Effector memory CD8-positive, alpha-beta T cell (primary cell): ENCODE measurements at places on chromosomes 2 and 18.

GRCh38 chr18:36196238-36196995 lies 9.1 kb downstream of the MOCOS start:
- DNase-seq: no peak

- DNase-seq: no peak
Measured at GRCh38 chr18:75229437-75229836, 18.8 kb downstream of the TSHZ1 start.

GRCh38 chr2:111884592-111884964 lies 585 bp upstream of the ANAPC1 start:
- no peak for DNase-seq

DNA sequence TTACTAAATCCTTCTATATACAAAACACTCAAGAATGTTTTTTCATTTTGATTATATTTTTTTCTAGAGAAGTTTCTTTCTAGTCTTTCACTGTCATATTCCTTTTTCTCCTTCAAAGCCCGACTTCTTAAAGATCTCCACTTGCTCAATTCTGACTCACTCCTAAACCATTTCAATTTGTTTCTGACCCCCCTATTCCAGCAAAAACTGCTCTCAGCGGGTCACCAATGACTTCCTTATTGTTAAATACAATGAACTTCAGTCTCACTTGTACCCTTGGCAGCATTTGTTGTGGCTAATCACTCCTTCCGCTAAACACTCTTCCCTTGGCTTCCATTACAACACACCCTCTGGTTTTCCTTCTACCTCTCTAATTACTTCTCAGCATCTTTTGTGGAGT lies 111.1 kb upstream of the RBBP8 start:
- DNase-seq: no peak

GRCh38 chr2:95393901-95394300 lies 8.6 kb upstream of the FAHD2A start:
- no peak for DNase-seq

- no peak for DNase-seq
Measured at GRCh38 chr2:44218771-44219170, 50.1 kb downstream of the PPM1B start.

DNA sequence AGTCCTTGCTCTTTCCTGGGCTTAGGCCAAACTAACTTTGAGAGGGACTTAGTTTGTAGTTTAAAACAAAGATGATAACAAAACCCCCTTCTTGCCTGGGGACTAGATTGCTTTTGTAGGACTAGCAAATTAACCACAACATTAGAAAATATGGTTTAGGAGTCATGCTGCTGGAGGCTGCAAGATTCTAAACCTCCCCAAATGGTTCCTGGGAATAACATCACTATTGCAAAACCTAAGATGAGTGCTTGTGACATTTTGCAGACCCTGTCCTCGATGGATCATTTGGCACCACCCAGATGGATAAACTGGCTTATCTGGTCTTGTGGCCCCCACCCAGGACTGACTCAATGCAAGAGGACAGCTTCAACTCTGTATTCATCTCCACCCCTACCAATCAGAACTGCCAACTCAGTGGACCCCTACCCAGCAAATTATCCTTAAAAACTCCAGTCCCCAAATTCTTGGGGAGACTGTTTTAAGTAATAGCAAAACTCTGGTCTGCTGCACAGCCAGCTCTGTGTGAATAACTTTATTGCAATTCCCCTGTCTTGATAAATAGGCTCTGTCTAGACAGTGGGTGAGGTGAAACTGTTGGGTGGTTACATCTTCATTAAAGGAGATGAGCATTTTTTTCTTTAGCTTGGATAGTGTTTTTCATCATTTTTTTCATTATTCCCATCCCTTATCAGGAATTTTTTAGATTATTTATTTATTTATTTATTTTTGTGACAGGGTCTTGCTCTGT lies 58.9 kb downstream of the SPTBN1 start:
- no peak for DNase-seq

DNA sequence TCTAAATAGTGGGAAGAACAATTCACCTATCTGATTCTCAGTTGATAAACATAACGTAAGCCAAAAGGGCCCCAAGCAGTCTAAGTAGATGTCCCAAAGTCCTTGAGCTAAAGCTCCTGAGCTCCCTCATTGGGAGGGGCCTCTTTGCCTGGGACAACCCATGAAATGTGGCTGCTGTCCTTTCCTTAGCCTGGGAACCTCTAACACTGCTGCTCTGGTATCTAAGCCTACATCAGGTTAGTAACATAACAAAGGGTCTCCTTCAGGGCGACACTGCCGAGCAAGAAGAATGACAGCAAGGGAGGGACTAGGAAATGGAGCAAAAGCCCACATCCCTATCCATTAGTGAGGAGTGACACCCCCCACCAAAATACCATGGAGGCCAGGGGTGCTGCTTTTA lies 98.3 kb downstream of the MAPRE2 start:
- DNase-seq: no peak

DNA sequence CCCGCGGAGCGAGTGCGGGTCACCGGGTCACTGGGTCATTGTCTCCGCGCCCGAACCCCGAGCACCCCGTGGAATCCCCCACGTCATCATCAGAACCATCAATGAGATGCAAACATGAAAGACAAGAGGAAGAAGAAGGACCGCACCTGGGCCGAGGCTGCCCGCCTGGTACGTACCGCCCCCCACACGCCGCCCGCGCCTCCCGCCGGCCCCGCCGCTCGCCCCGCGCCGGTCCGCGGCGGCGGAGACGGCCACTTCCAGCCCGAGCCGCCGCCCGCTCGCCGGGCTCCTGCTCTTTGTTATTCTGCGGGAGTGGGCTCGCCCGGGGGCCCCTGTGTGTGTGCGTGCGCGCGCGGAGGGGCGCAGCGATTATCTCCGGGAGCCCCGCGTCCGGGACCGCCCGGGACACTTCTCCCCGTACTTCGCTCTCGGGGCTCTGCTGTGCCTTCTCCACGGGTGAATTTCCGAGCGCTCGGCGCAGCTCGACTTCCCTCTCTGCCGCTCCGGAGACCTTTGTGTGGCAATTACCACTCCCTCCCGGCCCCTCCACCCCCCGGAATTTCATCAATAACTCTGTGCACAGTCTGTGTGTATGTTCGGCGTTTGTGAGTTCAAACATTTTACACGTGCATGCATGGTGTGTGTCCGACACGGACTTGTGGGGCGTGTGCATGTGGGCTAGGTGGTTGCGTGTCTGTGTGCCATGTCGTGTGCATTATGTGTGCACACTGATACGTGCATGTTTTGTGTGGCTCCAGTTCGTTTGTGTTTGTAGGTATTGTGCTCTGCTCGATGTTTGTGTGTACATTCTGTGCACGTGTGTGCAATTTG lies 714 bp downstream of the ASXL3 start:
- DNase-seq: no peak

DNA sequence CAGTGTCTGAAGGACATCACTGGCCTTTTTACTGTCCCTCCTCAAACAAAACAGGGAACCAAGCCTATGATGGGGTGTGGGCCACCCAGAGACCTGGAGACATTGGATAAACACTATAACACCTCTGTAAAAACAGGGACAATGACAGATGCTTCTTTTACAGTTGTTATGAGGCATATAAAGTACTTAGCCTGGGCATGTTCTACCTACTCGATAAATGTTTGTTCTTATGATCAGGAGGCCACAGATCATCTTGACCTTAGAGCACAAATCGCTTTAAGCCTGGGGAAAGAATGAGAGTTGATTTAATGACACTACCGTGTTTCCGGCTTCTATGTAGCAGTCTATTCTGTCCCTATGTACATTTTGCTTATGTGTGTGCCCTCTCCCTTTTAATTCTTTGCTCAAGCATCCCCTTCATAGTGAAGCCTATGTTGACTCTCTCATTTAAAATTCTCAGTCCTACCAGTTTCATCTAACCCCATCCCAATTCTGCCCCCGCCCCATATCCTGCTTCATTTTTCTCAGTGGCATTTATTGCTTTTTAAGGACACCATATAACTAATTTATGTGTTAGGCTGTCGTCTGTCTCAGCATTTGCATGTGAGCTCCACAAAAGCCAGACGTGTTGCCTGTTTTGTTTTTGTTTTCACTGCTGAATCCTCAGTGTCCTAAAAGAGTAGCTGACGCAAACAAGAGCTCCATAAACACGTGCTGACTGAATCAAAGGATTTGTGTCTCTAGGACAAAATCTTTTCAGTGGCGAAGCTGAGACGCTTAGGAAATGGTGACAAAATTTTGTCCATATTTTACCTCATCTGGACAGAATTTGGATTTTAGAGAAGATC lies 182.3 kb upstream of the ST6GAL2 start:
- no peak for DNase-seq

DNA sequence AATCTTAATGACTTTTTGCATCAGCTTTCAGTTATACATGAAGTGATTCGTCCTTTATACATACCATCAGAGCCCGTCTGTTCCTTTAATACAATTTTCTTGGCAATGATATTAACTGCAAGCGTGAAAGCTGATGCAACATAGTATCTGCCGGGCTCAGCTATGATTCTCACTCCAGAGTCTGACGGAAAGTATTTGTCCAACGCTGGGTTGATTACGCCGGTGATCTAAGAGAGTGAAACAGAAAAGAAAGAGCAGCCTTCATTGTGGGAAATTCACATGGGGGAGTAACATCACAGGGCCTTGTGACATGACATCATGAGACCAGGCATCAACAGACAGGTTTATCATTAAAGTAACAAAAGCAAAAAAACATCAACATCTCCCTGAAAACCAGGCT lies 6.2 kb downstream of the ODC1 start:
- no peak for DNase-seq

DNA sequence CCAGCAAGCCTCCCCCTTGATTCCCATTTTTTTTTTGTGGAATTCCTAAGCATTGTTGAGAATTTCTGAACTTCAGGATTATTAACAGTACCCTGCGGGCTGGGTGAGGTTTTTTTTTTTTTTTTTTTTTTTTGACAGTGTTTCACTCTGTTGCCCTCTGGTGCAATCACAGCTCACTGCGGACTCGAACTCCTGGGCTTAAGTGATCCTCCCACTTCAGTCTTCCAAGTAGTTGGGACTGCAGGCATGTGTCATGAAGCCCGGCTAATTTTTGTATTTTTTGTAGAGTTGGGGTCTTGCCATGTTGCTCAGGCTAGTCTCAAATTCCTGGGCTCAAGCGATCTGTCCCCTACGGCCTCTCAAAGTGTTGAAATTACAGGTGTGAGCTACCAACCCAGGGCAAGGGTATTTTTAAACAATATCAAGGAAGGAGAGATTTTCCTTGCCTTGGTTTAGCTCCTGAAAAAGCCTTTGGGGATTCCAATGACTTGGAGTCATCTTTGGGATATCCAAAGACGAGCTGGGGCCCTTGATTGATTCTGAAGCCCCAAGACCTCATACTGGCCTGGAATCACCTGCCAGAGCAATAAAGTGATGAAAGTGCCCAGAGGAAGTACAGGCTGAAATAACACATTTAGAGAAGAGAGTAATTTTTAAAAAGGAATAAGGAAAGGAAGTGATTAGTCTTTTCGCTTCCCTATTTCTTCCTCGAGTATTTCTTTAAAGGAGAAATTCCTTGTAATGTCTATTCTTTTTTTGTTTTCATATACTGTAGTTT lies 240.2 kb downstream of the TGIF1 start:
- DNase-seq: no peak

GRCh38 chr2:16653799-16654198 lies 11.8 kb downstream of the CYRIA start:
- DNase-seq: no peak

GRCh38 chr2:9258953-9259399 lies 52.4 kb downstream of the ASAP2 start:
- DNase-seq: no peak

DNA sequence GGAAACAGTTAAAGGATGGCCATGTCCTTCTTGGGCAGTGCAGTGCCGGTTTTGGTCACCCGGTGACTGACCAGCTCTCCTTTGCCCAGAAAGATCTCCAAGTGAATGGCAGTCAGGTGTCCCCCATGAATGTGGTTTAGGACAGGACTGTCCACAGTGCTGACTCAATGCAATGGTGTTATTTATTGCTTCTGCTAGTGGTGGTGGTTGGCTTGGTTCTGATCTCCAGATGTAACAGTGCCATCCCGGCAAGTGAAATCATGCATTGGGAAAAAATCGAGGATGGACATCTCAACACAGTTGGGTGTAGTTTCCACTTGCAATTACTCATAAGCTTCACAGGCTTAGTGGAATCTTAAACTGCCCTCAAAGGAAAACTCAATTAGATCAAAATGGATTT lies 81.9 kb downstream of the TGOLN2 start:
- no peak for DNase-seq

DNA sequence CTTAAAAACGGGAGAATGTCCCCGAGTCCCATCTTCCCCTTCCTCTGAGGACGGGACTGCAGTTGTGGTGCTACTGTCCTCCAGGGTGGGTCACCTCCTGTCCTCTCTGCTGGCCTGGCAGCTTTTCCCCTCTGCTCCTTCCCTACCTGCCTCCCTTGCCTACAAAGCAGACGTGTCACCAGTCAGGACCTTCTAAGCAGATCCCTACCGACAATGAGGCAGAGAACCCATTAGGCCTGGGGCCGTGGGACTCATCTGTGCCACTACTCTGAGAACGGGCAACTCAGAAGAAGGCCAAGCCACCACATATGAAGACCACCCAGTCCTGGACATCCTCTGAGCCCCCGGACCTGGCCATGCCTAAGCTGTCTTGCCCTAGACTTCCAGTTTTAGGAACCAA lies 103.0 kb upstream of the TEX51 start:
- DNase-seq: no peak

GRCh38 chr2:109558076-109558882 lies 55.5 kb downstream of the SEPTIN10 start:
- no peak for DNase-seq

- DNase-seq: no peak
Measured at GRCh38 chr2:239676716-239677452, 276.1 kb upstream of the HDAC4 start.

DNA sequence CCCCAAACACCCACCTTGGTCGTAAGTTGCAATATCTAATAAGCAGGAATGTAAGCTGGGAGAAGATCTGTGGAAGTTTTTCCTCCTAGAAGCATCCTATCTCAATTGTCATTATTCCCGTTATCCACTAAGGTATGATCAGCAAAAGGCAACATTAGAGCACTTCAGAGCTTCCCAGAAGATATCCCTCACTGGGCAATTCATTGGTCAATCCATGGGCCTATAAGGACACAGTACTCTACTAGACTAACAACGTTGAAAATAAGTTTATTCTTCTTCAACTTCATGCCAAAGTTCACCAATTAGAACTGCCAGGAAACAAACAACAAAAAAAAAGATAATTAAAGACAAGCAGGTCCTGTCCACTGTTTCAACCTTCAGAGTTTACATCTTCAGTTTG lies 433.0 kb upstream of the POU3F3 start:
- DNase-seq: no peak

DNA sequence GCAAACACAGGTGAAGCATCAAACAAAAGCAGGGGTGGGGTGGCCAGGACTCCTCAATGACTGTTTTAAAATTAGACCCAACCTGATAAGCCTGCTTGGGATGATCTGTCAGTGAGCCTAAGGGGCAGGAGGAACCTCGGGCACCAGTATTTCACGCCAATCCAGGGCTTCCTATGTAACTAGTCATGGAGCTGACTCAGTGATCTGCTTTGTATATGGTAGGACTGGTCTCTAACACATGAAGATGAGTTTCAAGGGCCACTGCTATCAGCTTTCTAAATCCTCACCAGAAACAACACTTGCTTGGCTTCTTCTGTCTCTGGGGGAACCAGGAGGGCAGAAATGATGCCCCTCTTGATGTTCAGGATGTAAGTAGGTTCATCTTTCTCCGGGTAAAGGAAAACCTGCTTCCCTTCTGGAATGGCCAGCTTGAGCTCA lies 6.2 kb downstream of the APOB start:
- no peak for DNase-seq

DNA sequence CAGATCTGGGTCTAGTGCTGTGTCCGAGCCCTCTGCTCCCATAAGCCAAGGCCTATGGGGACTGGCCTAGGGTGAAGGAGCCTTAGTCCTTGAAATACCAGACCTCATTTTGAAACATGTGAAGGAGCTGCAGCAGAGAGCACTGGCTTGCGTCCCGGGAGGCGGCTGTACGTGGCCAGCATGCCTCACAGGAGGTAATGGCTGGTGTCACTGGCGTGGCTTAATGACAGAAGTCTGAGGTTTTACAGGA lies 72.7 kb upstream of the OTOS start:
- DNase-seq: no peak
